ENCODE measurements at places on chromosomes 12 and 14.

DNA sequence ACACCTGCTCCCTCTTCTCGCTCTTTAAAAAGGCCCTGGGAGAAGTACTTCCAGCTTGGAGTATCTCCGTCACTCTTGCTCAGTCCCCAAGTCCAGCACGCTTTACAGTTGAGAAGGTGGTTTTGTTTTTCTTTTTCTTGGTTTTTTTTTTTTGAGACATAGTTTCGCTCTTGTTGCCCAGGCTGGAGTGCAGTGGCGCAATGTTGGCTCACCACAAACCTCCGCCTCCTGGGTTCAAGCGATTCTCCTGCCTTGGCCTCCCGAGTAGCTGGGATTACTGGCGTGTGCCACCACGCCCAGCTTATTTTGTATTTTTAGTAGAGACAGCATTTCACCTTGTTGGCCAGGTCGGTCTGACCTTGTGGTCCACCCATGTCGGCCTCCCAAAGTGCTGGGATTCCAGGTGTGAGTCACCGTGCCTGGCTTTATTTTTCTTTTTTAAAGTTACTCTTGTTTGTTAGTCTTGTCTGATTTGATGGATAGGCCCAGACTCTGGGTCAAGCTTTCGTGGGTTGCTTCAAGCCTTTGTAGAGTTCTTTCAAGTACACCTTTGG, 1.9 kb downstream of the TDRD9 start:
- DNase-seq: no peak

GRCh38 chr12:121128908-121129810, 3.5 kb upstream of the P2RX7 start:
- DNase-seq: peak; percentile 57

GRCh38 chr12:129200576-129200975, 347.3 kb downstream of the GLT1D1 start:
- no peak for DNase-seq

GRCh38 chr12:110742096-110742717, 484 bp downstream of the PPP1CC start:
- no peak for DNase-seq

- DNase-seq: no peak
Measured at GRCh38 chr14:88188745-88189416, 134.2 kb downstream of the KCNK10 start.

DNA sequence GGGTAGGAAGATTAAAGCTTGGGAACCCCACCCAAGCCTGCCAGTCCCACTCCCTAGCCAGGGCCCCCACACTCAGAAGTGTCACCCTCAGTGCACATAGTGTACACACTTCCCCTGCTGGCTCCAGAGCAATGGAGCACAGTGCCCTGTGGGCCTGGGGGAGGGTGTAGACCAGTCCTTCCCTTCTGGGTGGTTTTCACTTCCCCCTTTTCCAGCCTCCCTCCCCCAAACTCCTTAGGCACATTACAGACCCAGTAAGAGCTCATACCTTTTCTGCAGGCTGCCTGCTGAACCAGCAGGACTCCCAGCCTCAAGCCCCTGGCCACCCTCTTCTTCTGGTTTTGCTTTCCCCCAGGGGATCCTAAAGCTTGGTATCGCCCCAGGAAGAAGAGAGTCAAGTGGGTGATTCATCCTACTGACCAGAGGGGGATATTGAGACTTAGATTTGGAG, at the start of gene ZNF385A:
ZNF385A (minus strand) TSS at position 143 of the 451 bp plus-strand sequence. CDS start 219 bp downstream, outside the sequence.
- DNase-seq: no peak

DNA sequence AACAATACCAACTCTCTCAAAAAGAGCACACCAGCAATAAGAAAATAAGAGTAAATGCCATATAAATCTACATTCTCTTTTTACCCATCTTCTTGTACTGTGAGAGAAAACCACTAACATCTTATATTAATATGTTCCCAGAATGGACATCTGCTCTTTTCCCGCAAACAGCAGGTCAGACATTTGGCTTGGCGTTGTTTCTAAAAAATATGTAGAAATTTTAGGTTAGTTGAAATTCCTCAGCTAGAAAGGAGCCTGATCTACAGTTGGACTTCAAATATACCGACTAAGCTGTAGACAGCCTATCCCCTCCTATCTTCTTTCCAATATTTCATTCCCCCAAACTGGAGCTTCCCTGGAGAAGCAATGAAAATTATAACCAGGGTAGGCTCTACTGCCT, 88.7 kb downstream of the PPP2R5E start:
- no peak for DNase-seq

- DNase-seq: no peak
Measured at GRCh38 chr12:40802656-40803055, 110.4 kb downstream of the CNTN1 start.

DNA sequence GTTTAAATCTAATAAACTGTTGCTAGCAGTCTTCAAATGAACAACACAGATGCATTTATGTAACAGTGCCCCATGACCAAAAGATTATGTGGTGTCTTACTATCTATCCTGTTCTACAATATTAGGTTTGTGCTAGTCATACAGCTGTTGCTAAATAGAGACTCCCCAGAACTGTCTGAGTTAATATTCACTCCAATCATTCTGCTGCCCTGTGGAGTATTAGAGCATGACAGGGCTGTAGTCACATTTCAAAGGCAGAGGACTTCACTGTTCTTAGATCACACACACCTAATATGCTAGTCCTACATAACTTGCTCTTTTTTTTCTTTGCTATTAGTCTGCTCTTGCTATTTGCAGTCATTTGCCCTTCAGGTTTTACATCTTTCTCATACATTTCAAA, 157.6 kb upstream of the MDGA2 start:
- DNase-seq: no peak

DNA sequence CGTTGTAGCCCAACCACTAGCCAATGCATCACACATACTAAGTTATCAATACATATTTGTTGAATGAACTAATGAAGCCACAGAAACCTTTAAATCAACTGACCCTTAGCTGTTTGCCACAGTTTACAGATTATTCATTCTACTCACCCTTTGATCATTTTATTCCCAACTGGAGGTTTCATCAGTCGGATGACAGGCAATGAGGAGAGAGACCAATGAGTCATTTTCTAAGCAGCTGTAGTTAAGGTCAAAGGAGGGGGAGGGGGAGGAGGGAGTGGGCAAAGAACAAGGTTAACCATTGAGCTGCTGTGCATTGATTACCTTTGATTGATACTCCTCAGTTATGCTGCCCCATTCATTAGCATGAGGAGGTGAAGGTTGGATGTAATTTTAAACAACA, 469.5 kb downstream of the VRK1 start:
- no peak for DNase-seq

GRCh38 chr12:14545144-14546124, 22.2 kb downstream of the PLBD1 start:
- no peak for DNase-seq

- no peak for DNase-seq
Measured at GRCh38 chr14:101947577-101947903, 16.8 kb upstream of the DYNC1H1 start.

DNA sequence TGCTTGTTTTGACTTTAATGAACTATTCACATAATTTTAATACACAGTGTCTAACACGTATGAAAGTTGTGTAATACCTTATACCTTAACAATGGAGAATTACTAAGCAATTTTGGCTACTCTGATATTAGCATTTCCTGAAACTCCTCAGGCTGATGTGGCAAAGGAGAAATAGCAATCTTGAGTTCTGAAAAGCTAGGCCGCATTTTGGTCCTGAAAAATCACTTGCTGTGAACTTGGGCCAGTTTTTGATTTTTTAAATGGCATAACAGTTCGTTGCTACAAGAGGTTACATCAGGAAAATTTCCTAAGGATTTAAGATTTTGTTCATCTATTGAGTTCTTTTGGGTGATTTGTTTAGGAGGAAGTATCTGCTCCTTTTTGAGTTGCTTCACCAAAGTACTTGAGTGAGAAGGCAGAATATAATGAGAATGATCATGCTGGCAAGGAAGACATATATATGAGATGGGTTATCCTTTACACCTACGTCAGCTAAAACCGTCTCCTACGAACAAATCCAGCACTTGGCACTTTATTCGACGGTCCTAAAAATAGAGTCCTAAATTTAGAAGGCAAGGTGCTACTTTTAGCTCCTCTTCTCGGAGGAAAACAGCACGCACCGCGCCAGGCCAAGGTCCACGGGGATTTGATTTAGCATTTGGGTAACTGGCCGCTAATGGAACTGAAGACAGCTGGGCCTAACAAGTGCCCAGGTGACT, 32.2 kb downstream of the MIA2 start:
- DNase-seq: no peak

- DNase-seq: no peak
Measured at GRCh38 chr12:6189028-6189427, 11.2 kb upstream of the CD9 start.

DNA sequence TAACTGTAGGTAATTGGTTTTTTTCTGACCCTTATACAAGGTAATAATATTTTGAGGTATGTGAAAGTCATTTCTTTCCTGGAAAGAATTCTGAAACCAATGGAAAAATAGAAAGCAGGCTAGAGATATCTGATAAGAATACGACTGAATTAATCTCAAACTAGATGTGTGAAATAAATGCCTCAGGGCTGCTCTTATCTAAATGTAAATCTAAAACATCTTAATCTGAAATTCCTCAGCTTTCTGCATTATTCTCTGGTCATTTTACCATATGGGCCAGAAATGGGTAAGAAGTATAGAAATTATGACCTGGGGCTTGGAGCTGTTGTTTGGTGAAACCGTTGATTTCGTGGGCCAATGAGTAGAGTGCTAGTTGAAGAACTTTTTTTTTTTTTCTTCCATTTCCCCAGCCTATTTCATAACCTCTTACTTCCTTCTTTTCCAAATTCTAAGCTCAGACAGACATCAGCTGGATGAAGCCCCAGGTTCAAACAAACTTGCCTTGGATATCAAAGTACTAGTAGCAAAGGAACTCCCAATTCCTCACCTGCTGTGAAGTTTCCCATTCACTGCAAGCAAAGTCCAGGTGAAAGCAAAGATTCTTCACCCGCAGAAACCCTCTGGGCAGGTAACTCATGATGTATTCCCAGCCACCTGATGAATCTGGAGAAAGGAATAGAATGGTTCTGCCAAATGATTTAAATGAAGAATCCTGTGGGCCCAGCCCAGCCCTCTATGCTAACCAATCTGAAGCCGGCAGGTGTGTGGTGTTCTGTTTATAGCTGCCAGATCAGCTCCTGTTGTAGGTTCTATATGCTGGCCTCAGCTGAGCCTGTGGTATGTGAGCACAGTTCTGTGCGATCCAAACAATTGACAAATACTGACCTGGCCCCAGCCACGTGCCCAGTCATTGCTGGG, 9.7 kb upstream of the FOS start:
- no peak for DNase-seq

DNA sequence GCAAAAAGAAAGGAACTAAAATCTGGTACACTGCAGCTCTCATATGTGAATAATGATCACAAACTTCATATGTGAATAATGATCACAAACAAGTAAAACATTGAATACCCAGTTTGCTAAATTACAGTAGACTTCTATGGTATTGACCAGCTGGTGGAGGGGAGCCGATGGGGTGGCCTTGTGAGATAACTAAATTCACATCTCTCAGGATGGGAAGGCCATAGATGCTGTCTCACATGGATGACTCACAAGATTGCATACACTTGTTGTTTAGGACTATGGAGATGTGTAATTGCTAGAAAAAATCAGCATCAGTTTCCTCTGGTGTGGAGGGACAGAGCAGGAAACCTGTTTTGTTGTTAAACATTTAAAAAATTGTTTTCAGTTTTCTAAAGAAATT, 49.2 kb downstream of the ACACB start:
- no peak for DNase-seq

DNA sequence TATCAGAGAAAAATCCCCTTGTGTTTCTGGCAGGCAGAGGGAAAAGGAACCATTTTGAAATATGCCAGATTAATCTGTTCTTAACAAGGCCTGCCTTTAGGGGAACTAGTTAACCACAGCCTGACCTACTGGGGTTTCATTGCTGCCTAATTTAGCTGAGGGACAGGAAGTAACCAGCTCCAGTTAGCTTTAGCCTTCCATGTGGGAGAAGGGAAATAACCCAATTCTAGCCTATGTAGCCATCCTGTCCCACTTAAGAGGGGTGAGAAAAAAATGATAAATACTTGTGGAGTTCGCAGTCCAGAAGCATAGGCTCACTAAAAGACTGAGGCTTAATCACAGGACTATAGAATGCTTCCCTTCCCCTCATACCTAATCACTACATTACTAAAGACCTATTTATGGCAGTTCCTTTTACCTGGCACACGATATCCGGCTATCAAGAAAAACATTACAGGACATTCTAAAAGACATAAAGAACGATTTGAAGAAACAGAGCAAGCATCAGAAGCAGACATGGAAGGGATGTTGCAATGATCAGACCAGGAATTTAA, 22.8 kb downstream of the COX8C start:
- DNase-seq: no peak

GRCh38 chr14:89465876-89466275, 48.8 kb upstream of the FOXN3 start:
- no peak for DNase-seq

- DNase-seq: no peak
Measured at GRCh38 chr12:72273499-72273837, 1.3 kb downstream of the TRHDE start.

DNA sequence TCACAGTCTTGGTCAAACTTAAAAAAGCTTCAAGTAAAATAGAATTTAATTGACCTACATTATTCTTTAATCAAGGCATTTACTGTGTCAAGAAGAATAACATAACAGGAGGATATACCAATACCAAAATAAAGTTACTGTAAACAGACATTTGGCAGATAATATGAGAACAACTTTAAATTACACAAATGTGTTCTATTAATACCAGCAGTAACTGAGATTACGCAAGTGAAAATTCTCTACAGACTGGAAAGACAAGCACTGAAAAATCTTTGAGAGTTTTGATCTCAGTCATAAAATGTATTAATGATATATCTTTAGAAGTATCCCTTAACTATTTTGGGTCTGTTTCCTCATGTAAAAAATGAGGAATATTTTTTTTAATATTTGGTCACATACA, 169.2 kb upstream of the SOX5 start:
- DNase-seq: no peak

- no peak for DNase-seq
Measured at GRCh38 chr14:102775855-102776760, 1.1 kb upstream of the TRAF3 start.

GRCh38 chr14:20775901-20776300, 5.2 kb upstream of the RNASE6 start:
- DNase-seq: no peak

DNA sequence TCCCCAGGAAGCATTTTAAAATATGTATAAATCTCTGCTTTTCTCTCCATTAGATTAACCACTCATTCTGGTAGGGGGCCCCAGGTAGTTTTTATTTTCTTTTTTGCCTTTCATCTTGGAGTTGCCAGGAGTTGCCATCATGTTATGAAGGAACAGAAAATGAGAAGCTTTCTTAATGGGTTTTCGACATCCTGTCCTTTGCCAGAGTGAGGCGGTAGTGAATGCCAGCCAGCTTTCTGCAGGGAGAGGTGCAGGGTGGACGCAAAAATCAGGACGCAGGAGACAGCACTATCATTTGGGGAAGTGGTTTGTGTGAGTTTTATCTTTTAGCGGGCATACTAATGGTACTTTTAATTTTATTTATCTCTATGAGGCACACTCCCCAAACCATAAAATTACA, 1.7 kb downstream of the RASSF8 start:
- no peak for DNase-seq

- DNase-seq: no peak
Measured at GRCh38 chr12:113060336-113060960, 3.9 kb downstream of the DTX1 start.

- no peak for DNase-seq
Measured at GRCh38 chr12:131619736-131620506, 91.0 kb upstream of the SFSWAP start.

GRCh38 chr14:65549429-65549828, 136.9 kb downstream of the FUT8 start:
- DNase-seq: no peak
